ENCODE measurements at places on chromosomes 6 and 20.
A peak's percentile ranks its signal among the peaks of the same experiment; 100 is the strongest.

GRCh38 chr6:110357664-110358552, at the start of gene METTL24:
Gene METTL24, minus strand, starts transcription at chr6:110358349. Its CDS starts 77 bp downstream, at chr6:110358272.
- DNase-seq, result peak; percentile 54

GRCh38 chr6:35370124-35370741, 27.9 kb downstream of the PPARD start:
- DNase-seq, result peak; percentile 95

GRCh38 chr6:142816031-142816430, 128.9 kb downstream of the HIVEP2 start:
- DNase-seq, result peak; percentile 32

GRCh38 chr20:55173601-55174000, 698.2 kb downstream of the DOK5 start:
- DNase-seq, result no peak

- DNase-seq, result peak; percentile 85
Observed at GRCh38 chr20:19889011-19889953, 127.9 kb upstream of the NAA20 start.

GRCh38 chr6:141443668-141444289, 688.9 kb upstream of the GJE1 start:
- DNase-seq, result peak; percentile 5

GRCh38 chr20:45300961-45301360, 5.7 kb upstream of the RBPJL start:
- DNase-seq, result peak; percentile 45

- DNase-seq, result no peak
Observed at GRCh38 chr6:168182366-168182765, 103.4 kb upstream of the FRMD1 start.

GRCh38 chr6:49202924-49203536, 260.0 kb downstream of the MMUT start:
- DNase-seq, result no peak

DNA sequence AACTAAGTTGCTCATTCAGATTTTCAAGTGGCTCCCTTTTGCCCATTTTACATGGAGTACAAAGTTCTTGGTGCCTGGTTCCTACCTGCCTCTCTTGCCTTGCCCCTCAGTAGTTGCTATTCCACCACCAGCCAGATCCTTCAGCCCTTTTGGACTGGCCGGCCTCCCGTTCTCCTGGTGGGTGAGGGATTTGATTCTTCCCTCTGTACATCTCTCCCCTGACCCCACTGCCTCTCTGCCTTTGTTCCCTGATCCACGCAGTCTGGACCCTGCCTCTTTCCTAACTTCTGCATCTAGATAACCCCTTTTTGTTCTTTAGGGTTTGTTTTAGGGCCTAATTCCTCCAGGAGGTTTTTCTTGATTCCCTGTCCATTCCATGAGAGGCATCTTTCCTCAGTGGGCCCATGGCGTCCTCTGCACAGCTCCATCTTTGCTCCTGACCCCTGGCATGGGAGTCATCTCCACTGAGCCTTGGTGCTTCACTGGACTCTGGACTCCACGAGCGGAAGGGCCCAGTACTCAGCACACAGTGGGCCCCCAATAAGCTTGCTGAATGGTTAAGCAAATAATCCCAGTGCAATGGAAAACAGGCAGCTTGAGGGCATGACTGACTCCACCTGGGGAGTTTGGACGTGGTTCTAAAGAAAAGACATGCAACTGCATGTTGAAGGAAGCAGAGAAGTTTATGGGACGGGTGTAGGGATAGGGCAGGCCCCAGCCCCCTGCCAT, 309.3 kb upstream of the SUPT3H start:
- DNase-seq, result no peak

DNA sequence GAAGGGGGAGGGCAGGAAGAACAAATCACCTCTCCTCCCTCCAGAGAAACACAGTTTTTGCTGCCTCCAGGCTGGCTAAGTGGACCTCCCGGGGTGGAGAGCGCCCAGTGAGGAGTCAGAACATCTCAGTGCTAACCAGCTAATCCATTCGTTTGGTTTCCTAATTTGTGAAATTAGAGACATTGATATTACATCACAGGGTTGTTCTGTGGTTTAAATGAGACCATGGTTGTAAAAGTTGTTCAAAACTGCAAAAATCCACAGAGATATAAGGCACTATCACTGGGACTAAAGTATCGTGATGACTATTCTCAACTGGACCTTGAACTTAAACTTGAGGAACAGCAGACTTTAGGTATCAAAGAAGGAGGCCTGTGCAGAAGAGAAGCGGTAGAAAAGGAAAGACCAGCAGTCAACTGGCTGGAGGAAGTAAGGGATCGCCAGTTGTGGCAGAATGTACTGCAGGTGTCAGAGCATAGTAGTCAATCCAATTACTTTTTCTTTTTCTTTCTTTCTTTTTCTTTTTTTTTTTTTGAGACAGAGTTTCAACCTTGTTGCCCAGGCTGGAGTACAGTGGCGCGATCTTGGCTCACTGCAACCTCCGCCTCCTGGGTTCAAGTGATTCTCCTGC, 33.9 kb downstream of the RIPOR2 start:
- DNase-seq, result no peak

GRCh38 chr6:140105857-140106256, 731.4 kb upstream of the CITED2 start:
- no peak for DNase-seq

DNA sequence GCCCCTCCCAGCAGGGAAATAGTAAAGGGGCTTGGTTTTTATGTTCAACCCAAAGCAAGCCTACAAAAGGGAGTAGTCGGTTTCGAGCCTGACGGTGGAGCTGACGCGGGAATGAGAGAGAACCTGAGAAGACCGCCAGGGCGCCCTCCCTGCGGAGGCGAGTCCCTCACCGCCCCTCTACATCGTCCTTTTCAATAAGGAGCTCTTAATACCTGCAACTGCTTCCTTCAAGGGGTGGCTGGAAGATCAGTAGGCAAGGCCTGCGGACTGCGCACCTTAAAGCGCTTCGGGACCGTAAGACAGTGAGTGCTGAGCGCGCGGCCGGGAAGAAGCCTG, 709 bp upstream of the ZNF76 start:
- DNase-seq, result peak; percentile 74

DNA sequence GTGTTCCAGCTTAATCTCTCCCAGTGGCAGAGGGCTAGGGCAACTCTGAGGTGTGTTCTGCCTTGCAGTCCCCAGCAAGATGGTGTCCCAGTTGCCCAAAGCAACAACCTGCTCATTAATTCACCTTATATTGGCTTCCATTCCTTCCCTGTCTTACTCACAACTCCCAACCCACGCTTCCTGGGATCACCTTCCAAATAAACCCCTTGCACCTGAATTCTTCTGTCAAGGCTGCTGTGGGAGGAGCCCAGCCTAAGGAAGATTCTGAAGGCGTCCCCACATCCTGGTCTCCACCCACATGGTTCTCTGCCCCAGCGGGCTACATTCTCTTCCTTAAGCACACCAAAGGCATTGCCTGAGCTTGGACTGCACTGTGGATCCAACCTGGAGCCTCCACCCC, 116.6 kb upstream of the MAFB start:
- DNase-seq, result no peak

DNA sequence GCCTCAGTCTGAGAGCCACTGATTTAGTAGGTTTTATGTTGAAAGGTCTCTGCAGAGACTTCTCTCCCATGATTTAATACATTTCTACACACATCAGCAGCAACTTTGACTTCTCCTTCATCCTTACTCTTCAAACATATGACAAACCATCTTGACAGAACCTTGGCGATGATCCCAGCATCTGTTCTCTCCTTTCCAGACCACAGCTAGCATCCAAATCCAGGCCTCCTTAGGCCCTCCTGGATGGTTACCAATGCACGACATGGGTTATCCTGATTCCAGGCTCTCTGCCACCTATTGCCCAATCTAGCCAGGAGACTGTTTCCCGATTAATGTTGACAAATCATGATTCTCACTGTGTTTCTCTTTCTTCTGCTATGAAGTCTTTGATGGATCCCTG, 16.8 kb downstream of the LAMA4 start:
- DNase-seq, result peak; percentile 73

- DNase-seq, result no peak
Observed at GRCh38 chr6:21321531-21321930, 272.0 kb upstream of the SOX4 start.

DNA sequence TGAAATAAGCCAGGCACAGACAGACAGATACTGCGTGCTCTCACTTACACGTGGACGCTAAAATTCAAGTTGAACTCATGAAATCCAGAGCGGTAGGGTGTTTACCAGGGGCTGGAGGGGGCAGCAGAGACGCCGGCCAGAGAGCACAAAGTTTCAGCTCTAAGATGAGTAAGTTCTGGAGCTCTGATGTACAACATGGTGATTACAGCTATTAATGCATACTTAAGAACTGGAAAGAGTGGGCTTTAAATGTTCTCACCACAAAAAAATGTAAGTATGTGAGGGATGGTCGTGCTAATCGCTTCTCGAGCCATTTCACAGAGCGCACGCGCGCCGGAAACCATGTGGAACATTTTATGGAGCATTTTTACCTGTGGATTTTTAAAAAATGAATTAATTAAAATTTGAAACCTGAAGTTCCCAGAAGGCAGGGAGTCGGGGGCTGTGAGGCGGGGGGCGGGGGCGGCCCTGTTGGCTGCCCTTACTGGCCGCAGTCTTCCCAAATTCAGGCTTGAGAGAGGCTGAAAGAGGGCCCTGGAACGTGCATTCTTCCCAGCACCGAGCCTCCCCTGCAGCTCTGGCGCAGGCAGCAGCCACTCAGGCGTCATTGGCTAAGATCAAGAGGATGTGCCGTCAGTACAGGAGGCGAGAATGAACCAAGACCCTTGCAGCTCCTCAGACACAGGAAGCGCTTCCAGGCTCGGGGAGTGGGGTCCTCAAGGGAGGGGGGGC, 8.5 kb upstream of the SLCO4A1 start:
- no peak for DNase-seq

- no peak for DNase-seq
Observed at GRCh38 chr6:2733736-2734480, 16.8 kb downstream of the MYLK4 start.

GRCh38 chr6:170047823-170048222, 243.1 kb downstream of the DLL1 start:
- DNase-seq, result no peak

- peak; percentile 16 for DNase-seq
Observed at GRCh38 chr6:144411531-144412165, 126.5 kb downstream of the UTRN start.

- DNase-seq, result no peak
Observed at GRCh38 chr6:170198298-170198697, 92.6 kb downstream of the DLL1 start.

DNA sequence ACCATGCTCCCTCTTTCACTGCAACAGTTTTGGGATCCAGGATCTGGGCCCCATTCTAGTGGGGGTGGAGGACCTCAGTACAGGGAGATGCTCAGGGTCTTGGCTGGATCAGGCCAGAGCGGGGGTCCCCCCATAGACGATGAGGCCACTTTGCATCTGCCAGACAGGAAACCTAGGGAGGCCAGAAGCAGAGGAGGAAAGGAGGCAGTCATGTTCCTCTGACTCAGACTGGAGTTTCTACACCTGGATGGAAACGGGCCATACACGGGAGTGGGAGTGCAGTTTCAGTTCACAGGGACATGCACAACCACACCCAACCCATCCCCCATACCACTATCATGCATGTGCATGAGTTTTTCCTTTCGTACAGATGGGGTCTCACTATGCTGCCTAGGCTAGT, 3.6 kb upstream of the EMILIN3 start:
- no peak for DNase-seq

DNA sequence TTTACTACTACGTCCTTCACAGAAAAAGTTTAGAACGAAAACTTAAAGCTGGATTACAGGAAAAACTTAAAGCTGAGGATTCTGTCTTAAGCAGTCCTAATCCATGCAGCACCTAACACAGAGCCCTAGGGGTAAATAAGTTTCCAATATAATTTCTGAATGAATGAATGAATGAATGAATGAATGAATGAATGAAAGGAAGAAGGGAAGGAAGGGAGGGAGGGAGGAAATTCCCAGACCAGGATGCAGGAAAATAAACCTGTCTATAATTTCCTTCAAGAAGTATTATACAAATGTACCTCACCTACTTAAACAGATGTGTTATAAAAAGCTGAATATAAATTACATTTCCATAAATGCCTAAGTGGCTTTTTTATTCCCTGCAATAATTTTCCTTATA, 83.4 kb downstream of the RNGTT start:
- no peak for DNase-seq

DNA sequence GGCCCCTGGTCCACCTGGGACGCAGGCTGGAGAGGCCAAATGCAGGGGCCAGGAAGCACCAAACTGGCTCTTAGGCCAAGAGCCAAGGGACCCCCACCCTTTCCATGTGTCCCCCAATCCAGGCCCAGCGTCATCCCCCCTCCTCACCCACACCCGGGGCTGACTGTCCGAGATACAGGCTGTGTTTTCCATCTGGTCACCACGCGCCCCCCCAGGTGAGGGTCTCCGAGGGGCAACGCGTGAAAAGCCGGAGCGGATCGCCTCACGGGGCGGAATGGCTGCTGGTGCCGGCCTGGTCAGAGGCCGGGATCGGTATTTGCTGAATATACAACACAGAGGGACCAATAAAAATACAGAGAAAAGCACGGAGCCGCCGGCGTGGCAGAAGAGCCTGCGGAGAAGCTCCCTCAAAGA, 5.2 kb upstream of the ABHD16B start:
- no peak for DNase-seq

All from AG20443 (cell line).